ENCODE measurements at places on chromosomes 6 and 20. TPM values are rescaled to one million over a fixed set of nuclear protein-coding genes. Genes with fewer than 3 reads are reported as not detected.

MYBL2 gene
- 92.1 TPM for total RNA-seq

LRP11 gene
- total RNA-seq = 27.8 TPM

SSTR4 gene
- total RNA-seq = not detected

GPANK1 gene
- total RNA-seq = 14.8 TPM

PTK6 gene
- total RNA-seq = 6.7 TPM

GRCh38 chr6:128057541-128057940 lies 156.7 kb upstream of the THEMIS start:
- DNase-seq = no peak

DNA sequence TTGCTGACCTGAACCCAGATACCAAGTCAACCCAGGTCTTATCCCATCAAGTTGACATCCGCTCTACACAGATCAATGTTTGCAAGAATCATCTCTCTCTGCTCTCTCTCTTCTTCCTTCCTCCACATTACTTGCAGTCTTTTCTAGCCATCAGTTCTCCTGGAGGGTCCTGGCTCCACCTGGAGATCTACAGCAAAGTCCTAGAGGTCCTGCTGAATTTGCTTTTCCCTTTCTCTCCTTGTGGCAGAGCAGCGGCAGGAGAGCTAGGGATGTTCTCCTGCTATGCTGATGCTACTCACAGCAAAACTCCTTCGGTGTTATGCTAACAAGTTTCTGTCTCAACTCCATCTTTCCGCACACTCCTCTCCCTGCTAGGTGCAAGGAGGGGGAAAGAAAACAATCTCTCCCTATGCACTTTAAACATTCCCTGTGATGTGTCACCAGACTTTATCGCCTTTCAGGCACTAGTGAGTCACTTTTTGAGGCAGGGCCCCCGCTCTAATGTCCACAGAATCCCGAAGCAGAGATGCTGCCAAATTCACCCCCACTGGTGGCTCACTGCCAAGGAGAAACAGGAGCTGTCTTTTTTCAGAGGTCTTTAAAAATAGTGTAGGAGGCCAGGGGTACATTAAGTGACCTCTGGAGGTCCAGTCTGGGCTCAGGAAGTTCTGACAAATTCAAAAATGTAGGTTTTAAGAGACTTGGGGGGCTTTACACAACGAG lies 62.6 kb downstream of the FAM50B start:
- peak; percentile 48 for DNase-seq

DNA sequence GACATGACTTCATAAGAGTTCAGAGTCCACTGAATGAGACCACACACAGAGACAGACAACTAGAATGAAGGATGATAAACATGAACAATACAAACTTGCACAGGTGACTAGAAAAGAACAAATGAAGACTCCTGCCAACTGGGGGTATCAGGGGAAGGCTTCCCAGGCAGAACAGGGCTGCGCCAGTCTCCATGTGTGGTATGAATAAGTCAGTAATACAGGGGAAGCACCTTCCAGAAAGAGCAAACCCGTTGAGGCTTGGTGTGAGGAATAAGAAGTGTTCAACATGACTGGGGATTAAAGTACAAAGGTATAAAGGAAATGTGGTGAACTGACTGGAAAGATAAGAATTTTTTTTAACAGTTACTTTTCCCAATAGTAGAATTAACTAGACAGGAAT lies 3.7 kb upstream of the SLC17A2 start:
- DNase-seq = no peak

DNA sequence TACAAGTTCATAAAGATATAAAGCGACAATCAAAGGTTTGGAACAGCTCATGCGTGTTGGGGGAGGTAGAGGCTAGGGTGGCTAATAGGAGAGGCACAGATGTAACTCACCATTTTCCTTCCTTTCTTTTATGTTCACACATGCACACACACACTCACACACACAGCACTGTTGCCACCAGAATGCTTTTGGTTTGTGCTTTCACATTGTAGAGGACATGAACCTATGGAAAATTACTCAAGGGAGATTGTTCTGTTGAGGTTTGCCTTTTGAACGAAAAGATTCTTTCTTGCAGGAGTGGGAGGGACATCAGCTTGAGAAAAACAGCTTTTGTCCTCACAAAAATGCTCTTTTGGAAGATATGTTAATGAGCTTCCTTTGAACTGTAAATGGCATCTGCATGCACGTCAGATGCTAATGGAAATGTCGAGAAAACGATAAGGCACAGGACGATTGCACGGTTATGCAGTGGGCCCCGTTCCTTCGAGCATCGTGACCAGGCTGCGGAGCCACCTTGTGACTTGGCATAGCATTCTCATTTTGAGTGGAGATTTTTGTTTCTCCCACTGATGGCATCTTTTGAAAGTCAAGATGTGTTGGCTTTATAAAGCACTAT lies 724.1 kb downstream of the KIF16B start:
- DNase-seq = no peak

DNA sequence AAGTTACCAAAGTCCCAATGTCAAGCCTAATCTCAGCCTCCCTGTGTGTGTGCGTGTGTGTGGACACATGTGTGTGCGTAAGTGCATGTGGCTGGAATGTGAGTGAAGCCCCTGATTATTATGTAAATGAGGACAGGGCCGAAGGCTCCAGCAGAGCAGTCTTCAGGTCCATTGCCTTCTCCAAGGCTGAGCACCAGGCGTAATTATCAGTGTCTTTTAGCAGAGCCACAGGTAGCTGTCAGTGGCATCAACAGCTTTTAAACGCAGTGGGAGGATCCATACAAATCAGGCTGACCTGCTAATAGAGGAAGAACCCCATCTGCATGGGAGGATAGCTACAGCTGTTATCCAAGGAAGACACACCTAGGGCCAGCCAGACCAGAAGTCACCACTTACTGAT lies 324.3 kb upstream of the MOCS1 start:
- no peak for DNase-seq

DNA sequence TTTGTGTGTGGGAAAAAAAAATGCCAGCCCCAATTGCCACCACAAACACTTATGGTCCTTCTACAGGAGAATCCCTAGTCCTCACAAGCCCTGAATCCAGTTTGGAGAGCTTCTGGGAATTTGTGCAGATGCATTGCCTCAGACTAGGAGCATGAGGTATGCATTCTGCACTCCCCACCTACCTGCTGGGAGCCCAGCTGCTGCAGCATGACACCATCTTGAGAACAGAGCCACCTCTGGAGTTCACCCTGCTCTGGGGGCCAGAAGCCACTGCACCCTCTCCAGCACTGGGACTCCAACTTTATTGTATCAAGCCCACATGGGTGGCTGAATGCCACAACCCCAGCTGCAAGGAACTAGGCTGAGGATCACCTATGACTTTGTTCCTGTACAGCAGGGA lies 568.5 kb upstream of the ID4 start:
- no peak for DNase-seq

- DNase-seq = peak; percentile 21
Observed at GRCh38 chr6:109527989-109528388, 45.0 kb upstream of the ZBTB24 start.

GRCh38 chr6:76250666-76251065 lies 178.2 kb upstream of the IMPG1 start:
- DNase-seq = no peak

DNA sequence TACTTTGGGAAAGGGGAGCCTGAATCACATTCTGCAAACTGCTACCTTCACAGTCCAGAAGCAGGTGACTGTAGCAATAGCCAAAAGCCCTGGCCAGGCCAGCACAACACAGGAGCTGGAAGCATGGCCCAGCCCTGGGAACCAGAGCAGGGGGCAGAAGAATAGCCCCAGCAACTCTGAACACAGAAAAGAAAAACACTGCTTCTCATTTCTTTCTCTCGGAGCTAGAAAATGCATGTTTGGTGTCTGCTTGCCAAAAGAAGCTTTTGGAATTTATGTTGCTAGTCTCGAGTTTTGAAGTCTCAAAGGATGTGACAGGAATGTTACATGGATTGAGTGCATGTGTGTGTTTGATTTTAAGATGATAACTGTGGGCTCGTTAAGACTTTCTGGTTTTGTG lies 79.8 kb upstream of the SCAF8 start:
- no peak for DNase-seq

DNA sequence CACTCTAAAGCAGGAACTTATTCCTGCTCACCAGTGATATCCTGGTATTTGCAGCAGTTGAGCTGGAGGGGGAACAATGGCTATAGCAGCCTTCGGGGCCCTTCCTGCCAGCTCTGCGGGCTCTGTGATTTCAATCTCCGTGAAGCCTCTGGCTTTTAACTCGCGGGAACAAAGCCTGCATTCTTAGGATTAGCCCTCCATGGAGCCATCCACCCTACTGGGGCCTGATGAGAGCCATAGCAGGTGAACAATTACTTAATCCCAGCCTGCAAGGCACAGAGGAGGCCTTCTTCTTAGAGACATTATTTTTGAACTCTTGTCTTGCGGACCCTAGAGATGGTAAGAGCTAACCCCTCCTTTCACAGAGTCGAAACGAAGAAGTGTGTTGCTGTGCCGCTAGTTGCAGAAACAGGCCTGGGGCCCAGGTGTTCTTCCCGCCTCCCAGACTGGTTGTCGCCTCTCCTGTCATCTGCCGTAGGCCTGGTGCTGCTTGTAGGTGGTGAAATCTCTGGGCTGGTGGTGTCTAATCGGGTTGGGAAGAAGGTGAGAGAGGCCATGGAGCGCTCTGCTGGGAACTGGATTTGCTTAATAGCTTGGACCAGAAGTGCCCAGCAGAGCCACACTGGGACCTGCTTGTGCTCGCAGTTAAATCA lies 9.7 kb downstream of the GHRH start:
- no peak for DNase-seq

GRCh38 chr6:35496841-35497570 lies at the start of gene TEAD3:
TEAD3 (minus strand) TSS chr6:35497079.
- no peak for DNase-seq

DNA sequence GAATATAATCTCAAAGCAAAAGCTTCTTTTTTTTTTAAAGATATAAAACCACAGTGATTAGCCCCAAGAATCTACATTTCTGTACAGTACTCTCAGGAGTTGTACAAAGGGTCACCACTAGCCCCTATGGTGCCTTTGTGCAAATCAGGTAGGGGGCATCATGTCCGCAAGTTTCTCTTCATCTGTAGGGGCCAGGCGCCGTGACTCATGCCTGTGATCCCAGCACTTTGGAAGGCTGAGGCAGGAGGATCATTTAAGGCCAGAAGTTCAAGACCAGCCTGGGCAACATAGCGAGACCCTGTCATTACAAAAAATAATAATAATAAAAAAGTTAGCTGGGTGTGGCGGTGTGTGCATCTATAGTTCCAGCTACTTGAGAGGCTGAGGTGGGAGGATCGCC lies 63.9 kb downstream of the ZMYND8 start:
- DNase-seq = no peak

GRCh38 chr6:97218912-97219311 lies 64.1 kb downstream of the MMS22L start:
- DNase-seq = no peak
